LoVo (cell line): ENCODE measurements at places on chromosomes 6 and 20.

GRCh38 chr6:31004794-31005193 lies 5.5 kb upstream of the MUC22 start:
- no peak for DNase-seq

- no peak for DNase-seq
Observed at GRCh38 chr6:135464634-135465033, 32.9 kb downstream of the AHI1 start.

- no peak for DNase-seq
Observed at GRCh38 chr6:14397518-14397901, 279.9 kb downstream of the CD83 start.

- DNase-seq: no peak
Observed at GRCh38 chr20:39124064-39124463, 161.9 kb downstream of the DHX35 start.

DNA sequence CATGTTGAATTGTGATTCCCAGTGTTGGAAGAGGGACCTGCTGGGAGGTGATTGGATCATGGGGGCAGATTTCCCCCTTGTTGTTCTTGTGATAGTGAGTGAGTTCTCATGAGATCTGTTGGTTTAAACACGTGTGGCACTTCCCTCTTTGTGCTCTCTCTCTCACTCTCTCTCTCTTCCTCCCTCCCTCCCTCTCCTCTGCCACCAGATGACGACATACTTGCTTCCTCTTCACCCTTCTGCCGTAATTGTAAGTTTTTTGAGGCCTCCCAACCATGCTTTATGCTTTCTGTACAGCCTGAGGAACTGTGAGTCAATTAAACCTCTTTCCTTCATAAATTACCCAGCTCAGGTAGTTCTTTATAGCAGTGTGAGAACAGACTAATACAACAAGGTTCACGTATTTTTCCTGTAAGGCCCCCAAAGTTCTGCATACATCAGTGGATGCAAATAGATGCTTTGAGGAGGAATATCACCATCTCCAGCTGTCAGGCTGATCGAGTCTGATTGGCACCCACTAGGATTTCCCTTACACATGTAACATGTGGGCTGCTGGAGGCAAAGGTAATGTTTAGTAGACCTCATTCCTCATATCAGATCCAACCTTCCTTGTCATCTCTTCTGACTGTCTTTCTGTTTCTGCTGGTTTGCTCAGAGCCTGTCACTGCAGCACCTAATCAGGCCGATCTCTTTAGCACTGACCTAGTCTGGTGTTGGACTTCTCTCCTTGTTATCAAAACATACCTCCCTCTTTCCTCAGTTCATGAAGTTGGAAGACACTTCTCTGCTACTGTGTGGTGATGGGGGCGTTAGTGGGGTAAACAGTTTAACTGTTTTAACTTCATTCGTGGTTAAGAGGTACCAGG lies 54.3 kb upstream of the BACH2 start:
- DNase-seq: no peak

DNA sequence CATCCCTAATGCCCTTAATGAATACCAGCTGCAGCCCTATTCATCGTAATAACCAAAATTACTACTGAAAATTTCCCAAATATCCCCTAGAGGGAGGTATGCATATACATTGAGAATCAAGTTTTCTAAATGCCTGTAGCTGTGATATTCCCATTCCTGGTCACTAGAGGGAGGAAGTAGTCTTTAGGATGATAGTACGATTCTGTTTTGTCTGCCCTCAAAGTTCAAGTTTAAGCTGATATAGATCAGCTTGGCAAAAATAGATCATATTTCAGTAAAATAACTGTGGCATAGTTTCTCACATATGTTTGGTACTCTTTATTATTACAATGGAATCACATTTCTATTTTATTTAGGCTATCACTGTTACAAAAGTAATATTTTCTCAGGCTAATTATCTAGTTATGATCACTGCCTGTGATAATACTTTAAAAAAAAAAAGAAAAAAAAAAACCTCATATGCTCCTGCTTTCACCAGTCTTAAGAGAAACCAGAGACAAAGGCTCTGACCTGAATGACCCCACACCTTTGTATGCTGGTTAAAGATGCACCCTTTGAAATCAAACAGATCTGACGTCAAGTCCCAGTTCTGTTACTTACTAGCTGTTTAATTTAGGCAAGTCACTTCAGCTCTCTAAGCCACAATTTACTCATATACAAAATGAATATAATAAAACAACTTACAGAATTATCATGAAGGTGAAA lies 11.0 kb downstream of the TSPYL1 start:
- peak; percentile 78 for DNase-seq

DNA sequence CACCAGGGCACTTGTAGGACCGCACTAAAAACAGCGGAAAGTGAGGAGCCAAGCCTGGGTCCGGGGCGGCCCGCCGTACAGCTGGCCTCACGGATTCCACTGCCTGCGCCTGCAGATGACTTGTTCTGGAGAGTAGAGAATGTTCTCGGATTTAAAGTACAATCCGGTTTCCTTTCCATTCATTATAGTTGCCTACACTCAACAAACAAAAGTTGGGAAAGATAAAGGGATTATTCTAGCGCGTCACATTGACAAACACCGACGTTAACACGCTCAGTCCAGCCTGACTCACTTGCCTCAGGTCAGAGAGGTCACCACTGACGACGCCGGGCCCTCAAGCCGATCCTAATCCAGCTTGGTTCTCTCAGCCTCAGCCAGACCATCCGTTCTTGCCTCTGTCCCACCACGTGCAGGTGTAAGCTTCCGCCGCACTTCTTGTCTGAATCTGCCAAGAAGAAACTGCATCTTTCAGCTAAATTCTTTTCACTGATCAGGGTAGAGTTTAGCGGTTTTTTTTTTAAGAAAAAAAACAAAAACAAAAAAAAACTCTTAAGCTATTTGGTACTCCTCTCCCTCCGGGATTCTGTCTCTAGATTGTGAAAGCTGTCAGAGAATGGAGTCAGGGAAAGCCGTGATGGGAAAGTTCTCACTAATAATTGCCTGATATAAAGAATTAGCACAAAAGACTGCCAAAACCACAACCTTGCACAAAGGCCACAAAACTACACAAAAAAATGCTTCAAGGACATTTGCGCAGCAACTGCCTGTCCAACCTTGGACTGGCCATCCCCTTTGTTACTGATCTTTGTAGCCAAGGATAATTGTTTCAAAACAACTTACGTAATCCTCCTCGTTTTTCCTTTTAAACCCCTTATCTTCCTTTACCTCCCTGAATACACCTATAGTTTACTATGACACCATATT lies 1.1 kb upstream of the PHF10 start:
- DNase-seq: no peak

DNA sequence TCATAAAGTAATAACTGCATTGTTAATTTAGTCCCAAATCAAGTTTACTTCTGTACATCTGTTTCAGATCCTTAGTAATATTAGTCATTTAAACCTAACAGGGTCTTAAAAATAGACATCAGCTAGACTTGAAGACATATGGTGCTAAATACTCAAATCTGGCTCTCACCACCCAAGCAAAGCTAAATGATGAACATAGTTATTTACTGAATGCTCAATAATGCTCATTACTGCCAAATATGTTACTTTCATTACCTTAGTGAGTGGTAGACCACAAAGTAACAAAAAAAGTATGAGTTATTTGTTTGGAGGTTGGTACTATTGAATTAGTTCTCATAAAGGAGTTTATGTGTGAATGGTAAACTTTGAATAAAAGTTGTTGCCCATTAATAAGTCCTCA lies 502.1 kb downstream of the PKHD1 start:
- no peak for DNase-seq

DNA sequence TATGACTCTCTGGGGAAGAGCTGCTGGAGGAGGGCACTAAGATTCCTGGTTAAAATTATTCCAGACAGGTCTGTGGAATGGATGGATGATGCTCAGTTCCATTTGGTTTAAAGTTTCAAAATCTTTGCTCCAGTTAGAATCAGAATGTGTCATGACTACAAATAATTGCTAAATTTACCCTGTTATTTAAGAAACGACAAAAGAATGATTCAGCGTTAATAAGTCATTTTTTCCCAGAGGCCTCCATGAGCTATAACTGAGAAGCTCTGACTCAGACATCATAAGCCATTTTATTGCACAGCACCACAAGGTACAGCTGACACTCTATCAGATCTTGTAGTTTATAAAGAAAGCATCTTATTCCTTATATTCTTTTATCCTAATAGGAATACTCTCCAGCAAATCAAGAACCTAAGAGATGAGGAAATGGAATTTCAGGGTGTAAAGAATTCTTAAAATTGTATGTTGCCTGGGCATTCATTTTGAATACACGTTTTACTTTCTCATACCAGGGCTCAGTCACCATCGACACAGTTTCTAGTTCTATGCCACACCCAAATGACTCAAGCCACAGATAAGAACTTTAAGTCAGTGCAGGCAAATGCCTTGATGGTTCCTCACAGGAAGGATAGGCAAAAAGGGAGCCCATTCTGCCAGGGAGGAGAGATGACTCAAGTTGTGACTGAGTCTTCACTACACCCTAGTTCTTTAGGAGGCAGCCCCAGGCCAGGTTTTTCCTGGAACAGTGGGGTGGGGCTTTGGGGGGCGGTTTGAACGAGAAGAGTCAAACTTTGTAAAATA lies 636.0 kb downstream of the MMUT start:
- DNase-seq: peak; percentile 93

- no peak for DNase-seq
Observed at GRCh38 chr20:1434571-1435336, 31.9 kb downstream of the NSFL1C start.

DNA sequence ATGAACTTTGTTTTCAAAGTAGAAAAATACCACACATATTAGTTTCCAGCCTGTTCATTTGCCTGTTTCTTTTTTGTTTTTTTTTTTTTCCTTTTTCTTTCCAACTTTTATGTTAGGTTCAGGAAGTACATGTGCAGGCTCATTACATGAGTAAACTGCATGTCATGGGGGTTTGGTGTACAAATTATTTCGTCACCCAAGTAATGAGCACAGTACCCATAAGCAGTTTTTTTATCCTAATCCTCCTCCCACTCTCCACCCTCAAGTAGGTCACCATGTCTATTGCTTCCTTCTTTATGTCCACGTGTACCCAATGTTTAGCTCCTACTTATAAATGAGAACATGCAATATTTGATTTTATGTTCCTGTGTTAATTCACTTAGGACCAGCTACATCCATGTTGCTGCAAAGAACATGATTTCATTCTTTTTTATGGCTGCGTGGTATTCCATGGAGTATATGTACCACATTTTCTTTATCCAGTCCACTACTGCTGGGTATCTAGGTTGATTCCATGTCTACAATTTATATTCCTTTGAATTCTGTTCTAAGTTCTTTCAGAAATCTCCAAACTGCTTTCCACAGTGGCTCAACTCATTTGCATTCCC lies 31.8 kb downstream of the SNX14 start:
- DNase-seq: no peak

DNA sequence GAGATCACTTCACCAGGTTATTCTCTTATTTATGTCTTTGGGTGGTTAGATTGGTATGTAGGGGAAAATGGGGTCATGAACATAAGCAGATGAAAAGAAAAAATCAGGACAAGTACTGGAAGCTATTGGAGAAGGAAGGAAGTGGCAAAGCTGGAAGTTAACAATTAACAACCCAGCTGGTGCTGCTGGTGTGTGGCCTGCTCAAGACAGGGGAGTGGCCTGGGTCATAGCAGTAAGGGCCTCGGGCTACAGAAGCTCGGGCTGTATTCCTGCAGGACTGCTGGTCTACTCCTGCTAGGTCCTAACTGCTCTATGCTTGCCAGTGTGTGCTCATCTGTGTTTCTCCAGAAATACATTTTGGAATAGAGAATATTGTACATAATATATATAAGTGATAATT lies 19.6 kb downstream of the MYLIP start:
- peak; percentile 18 for DNase-seq

DNA sequence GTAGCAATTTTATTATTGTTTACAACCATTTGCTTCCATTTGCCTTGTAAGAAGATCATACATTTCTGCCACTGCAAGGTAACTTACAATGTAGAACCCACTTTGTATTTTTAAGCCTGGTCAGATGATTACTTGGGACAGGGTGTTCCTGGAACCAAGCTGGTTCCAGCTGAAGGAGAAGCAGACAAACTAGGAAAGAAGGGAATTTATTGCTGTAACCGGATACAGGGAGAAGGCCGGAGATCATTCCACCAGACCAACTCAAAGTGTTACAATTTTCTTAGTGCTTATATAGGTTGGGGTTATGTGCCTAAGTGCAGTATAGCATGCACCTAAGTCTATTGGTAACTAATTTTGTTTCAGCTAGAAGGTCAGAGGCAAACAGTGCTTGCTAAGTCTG lies 104.4 kb downstream of the MANEA start:
- no peak for DNase-seq

DNA sequence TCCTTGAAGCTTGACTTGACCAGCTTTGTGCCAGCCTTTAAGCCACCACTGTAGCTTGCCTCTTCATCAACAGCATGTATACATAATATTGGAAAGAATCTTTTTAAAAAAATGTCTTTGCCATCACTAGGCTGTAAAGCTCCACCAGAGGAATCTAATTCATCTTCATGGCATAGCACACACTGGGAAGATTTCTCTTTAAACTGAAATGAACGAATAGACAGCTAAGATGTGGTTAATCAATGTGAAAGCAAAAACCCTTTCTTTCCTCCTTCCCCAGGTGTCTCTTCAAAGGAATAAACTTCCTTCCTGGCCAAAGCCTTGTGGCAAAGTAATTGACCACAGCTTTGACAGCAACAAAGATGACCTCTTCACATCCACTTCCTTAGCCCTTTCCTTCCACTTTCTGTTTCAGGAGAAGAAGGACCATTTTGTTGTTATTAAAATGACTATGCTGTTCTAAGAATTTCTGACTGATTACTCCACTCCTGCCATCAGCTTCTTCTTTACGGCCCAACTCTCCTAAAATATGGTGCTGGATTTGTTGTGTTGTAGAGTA lies 428.7 kb upstream of the SOX4 start:
- no peak for DNase-seq

DNA sequence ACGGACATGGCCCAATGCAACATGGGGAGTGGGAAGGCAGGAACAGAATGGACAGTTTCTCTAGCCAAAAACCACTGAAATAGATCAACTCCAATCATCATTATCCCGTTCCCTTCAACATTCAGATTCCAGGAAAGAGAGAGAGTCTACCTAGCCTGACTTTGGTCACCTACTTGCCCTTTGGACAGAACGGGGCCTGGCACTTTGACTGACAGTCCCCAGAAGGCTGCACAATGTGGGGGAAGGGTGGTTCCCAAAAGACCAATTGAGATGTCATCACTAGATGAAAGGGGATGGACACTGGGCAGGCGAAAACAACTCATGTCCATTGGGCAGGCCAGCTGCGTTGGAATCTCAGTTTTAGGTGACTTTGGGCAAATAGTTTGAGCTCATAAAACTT lies 15.0 kb upstream of the KIF16B start:
- DNase-seq: no peak

DNA sequence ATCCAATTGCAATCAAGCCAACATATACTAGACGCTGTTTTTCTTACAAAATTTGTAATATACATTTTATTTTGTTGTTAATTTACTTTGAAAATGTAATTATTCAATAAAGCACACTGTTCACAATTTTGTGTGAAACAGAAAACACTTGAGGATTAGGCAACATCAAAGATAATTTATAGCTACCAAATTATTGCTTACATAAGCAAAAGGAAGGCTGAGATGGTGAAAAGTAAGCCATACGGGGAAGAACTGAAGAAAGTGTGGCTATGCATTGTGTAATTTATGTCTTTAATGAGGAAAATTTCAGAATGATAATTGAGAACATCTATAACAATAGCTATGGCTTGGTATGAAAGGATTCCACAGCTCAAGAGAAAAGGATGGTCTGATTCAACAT lies 192.0 kb downstream of the RNF144B start:
- no peak for DNase-seq
